GM13976 (cell line): ENCODE measurements at places on chromosomes 4 and X.
A peak's percentile ranks its signal among the peaks of the same experiment; 100 is the strongest.

DNA sequence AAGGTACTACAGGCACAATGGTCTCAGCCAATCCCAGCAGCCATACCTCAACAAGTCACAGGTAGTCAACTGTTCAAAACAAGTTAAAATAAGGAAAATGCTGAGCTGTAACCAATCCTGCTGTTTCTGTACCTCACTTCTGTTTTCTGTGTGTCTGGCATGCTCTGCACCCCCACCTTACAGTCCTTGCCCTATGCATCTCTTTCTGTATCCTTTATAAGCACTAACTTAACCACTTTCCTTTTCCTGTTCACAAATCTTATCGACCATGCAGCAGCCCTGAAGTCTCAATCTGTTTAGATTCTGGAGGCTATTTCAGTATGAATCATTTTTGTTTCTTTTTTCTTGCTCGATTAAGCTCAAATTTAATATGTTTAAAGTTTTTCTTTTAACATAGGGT lies 12.5 kb upstream of the FAM13A start:
- DNase-seq: no peak

- peak; percentile 42 for DNase-seq
Observed at GRCh38 chrX:130539721-130540321, 138.0 kb downstream of the RBMX2 start.

GRCh38 chrX:30010471-30010870 lies 204.9 kb upstream of the MAGEB2 start:
- DNase-seq: no peak

DNA sequence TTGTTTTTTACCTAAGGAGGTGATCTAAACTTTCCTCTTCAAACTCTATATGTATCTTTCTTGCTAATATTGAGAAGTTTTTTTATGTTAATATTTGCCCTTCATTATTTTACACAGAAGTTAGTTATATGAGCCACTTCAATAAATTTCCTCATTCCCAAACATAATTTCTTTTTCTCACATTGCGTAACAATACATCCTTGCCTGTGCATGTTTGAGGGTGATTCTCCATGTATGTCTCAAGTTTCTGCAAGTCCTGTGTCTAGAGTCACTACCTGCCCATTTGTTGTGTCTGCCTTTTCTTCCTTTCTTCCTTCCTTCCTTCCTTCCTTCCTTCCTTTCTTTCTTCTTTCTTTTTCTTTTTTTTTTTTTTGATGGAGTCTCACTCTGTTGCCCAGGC lies 2057.9 kb downstream of the PCDH7 start:
- no peak for DNase-seq

GRCh38 chrX:154724993-154725756 lies 25.7 kb downstream of the GAB3 start:
- no peak for DNase-seq

DNA sequence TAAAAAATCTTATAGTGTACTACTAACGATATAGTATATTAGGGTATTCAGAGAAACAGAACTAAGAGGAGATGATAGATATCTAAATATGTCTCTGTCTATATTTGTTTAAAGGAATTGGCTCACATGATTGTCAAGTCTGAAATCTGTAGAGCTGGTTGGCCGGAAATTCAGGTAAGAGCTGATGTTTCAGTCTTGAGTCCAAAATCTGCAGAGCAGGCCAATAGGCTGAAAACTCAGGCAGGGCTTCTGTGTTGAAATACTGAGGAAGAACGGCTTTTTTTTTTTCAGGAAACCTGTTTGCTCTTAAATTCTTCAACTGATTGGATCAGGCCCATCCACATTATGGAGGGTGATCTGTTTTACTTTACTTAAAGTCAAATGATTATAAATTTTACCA lies 31.7 kb downstream of the PGRMC2 start:
- no peak for DNase-seq

- no peak for DNase-seq
Observed at GRCh38 chr4:81343536-81343935, 128.2 kb downstream of the RASGEF1B start.

DNA sequence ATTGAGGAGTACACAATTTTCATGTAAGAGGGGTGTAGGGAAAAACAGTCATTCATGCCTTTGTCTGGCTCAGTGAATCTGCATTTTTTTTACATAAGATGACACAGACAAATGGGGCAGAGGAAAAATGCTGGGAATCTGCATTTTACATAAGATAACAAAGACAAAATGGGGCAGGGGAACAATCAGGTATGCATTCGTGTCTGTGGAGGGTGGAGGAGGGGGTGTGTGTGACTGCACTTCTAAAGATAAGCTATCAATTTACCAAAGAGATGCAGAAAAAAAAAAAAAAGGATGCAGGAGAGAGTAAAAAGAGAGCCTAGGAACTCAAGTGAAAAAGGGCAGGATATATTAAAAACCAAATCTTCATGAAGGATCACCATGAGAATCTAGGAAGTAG lies 637.4 kb downstream of the ZNF674 start:
- no peak for DNase-seq

DNA sequence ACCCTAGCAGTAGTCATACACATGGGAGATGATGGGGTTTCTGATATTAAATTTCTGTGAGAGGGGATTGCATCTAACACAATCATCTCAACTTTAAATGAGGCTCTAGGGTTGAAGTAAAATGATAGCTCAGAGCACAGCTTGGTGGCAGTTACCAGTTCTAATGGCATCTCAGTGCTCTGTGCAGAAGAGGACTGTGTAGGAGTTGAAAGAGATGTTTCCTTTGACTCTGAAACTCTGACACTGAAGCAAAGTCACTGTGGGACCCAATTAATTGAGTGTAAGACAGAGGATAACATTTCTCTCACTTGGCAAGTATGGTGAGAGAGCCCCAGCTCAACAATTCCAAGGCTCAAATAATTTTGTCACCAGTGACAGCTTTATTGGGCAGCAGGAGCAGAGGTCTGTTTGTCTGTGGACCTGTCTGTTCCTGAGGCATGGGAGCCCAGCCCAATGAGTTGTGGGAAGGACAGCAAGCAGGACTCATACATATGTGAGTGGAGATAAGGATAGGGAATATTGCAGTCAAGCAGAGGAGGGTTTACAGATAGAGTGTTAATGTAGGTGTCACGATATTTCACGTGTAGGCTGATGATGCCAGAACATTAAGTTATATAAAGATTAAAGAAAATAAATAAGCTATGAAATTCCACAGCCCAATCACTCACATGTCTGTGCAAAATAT lies 76.7 kb upstream of the NAF1 start:
- DNase-seq: no peak

DNA sequence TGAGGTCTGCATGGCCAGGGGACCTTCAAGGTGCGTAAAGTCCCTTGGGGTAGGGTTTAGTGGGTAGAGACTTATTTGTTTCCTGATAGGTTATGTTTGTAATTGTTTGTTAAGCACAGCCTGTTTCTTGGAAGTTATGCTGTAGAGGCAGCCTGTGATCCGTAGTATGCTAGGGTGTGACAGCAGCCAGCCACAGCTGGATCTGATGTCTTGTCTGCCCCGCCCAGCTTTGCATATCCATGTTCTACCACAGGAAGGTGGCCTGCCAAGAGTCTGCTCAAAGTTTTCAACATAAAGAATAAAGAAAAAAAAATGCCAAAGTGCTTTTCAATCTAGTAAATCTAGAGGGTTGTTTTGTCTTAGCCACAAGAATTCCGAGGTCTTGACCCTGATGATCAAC lies 19.1 kb upstream of the PRRG3 start:
- DNase-seq: no peak

GRCh38 chr4:3069661-3070199 lies 4.6 kb downstream of the HTT-AS start:
- DNase-seq: no peak

DNA sequence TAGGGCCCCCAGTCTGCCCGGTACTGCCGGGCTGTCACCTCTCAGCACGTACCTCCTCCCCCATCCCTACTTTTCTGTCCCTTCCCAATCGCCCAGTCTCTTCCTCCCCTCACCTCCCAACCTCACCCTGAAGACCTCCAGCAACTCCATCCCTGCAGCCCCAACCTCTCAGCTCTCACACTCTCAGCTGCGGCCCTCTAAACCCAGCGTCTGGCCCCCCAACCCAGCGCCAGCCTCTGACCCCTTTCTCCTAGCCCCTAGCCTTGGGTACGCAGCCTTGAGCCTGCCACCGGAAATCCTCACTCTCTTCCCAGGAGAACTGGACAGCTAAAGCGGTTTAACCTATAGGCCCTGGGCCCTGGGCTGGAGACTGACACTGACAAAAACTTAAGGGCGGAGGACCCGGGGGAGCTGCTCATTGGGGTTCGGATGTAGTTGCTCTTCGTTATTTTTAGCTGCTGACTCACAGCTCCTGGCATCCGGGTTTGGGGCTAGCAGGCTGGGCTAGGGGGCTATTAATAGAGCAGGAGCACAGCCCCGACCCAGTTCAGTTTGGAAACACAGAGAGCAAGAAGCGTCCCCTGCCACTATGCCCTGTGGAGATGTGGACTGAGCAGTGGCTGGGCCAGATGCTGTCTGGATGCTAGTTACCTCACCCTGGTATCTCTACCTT lies 9.6 kb upstream of the DLG3 start:
- DNase-seq: no peak

DNA sequence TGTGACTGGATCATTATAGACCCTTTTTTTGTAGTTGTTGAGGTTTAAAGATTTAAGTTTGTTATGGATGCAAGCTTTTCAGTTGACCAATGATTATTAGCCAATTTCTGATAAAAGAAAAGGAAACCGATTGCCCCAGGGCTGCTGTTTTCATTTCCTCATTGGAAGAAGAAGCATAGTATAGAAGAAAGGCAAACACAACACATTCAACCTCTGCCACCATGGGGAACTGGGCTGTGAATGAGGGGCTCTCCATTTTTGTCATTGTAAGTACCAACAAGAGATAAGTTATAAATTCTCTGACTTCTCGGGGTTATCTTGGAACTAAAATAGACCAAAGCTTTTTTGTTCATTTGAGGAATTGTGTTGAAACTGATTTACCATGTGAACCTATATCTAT lies at the start of gene CYBB:
Gene CYBB, plus strand, starts transcription at position 203 of the 400 bp plus-strand sequence. Its CDS starts 19 bp downstream, at position 222.
- DNase-seq: no peak

DNA sequence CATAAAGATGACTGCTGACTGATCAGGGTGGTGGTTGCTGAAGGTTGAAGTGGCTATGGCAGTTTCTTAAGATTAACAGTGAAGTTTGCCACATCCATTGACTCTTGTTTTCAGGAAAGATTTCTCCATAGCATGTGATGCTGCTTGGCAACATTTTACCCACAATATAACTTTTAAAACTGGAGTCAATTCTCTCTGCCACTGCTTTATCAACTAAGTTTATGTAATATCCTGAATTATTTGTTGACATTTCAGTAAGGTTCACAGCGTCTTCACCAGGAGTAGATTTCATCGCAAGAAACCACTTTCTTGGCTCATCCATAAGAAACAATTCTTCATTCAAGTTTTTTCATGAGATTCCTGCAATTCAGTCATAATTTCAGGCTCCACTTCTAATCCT lies 166.5 kb upstream of the SPRY1 start:
- DNase-seq: no peak

GRCh38 chr4:145939856-145940255 lies 1.2 kb upstream of the ZNF827 start:
- DNase-seq: no peak

DNA sequence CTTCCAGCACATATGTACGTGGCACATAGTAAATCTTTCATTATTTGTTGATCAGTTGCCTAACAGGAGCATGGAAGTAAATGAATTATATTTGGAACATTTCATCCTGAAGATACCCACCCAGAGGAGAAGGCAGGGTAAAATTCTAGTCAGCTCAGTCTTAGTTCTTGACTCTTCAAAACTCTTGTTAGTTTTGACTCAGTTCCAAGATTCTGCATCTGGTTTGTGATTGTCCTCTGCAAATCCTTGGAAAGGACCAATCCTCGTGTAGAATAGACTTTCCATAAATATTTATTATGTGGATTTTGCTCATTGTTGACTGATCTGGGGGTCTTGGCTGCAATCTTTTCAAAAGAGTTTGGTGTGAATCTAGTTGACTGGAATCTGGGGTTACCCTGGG lies 257.5 kb upstream of the FAT1 start:
- DNase-seq: no peak

DNA sequence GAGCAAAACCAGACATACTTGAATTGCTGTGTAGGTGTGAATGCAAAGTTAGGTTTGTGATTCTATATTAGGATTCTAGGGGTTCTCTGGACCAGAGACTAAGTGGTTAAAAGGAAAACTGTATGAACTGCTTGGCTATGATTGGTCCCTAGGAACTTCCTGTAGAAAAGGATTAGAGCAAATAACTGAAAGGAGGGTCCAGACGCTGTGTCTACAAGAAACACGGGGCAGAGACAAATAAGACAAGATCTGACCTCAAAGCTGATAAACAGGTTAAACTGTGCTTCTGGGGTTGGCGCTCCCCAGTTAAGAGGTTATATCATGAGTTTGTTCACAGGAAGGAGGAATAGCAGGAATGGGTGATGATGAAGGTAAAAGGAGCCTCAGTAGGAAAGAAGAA lies 183.6 kb downstream of the MGST2 start:
- DNase-seq: no peak

DNA sequence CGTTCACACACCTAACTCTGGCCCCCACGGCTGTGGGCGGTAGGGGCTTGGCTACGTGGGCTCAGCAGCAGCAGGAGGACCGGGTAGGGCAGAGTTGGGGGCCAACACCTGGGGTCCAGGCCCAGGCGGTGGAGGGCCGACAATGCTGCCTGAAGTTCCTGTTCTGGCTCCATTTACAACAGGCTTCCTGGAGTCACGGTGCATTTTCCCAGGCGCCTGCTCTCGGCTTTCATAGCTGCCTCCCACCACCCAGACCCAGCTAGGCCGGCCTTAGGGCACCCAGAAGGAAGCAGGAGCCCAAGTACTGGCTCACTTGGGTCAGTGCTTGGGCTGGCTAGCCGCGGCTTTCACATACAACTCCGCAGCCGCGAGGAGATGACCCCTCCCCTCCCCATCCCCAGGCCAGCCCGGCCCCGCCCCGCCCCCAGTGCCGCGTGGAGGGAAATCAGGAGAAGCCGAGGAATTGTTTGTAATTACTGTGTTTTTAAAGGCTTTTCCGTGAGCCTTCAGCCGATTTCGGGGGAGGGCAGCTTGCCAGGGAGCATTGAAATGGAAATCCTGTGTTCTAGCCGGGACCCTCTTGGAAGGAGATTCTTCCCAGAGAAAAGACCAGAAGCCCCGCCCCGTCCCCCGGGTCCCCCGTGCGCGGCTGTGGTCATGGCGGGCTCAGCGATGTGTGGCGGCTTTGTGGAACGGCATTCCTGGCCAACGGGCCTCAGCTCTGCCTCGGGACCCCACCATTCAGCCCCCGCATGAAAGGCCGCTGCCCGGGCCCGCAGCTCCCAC lies 28.5 kb downstream of the PJA1 start:
- no peak for DNase-seq

- DNase-seq: no peak
Observed at GRCh38 chr4:184373886-184374405, 100.4 kb downstream of the IRF2 start.

DNA sequence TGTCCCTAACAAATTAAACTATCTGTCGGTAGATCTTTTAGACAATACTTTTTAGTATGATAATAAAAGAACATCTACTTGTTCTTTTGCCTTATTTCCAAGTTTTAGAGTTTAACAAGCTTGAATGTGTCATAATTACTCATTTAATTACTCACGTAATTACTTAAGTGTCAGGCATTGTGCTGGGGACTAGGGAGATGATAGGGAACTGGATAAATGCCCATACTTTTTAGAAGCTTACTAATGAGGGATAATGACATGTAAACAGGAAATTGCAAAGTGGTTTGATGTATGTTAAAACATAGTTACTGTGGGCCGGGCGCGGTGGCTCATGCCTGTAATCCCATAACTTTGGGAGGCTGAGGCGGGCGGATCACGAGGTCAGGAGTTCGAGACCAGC lies 158.3 kb downstream of the DMD start:
- no peak for DNase-seq
